Mammary epithelial cell (primary cell): ENCODE measurements at places on chromosomes 16 and 17.

GRCh38 chr17:57877803-57878377 is 28.0 kb upstream of the MRPS23 start:
- no peak for DNase-seq

GRCh38 chr16:23406546-23407240 is 46.3 kb downstream of the COG7 start:
- no peak for DNase-seq

DNA sequence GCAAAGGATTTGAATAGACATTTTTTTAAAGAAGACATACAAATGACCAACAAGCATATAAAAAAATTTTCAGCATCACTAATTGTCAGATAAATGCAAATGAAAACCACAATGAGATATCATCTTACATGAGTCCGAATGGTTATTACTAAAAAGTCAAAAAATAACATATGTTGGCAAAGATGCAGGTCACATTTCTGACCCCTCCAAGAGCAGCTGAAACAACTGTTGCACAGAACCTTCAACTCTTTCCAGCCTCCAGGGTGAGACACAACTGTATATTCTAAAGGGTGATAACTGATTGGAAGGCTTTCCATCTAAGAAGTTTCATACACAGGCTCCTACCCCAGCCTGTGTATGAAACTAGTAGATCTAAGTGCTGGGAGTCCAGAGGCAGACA is 51.9 kb downstream of the SLFN5 start:
- no peak for DNase-seq

GRCh38 chr17:32136856-32137255 is 5.4 kb upstream of the RHOT1 start:
- DNase-seq, result no peak

DNA sequence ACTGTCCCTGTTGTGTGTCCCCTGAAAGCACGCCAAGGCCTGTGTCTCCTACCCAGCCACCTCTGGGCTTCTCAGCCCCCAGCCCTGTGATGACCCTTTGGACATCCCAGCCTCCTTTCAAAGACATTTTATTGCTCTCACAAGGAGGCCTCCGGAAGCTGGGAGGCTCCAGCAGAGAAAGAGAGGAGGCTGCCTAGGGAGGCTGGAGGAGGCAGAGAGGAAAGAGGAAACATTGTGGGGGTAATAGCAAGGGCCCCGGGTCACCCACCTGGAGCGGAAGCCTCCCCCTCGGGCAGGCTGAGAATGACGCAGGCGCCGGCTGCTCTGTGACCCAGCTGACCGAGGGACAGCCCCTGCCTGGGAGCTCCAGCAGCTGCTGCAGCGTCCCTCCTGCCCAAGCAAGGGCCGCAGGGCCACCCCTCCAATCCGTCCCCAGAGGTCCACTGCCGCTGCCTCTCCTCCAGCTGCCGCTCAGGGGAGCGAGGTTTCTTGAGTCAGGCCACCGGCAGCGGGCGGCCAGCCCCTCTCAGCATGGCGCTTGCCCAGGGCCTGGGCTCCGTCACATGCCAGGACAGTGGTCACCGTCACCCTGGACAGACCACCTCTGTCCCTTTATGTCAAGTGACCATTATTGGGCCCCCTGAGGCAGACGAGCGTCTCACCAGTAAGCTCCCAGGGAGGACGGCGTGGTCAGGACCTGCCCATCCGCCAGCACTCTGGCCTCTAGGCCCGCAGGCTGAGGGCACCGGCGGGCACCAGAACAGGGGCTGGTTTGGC is 29.3 kb downstream of the ACTG1 start:
- no peak for DNase-seq

DNA sequence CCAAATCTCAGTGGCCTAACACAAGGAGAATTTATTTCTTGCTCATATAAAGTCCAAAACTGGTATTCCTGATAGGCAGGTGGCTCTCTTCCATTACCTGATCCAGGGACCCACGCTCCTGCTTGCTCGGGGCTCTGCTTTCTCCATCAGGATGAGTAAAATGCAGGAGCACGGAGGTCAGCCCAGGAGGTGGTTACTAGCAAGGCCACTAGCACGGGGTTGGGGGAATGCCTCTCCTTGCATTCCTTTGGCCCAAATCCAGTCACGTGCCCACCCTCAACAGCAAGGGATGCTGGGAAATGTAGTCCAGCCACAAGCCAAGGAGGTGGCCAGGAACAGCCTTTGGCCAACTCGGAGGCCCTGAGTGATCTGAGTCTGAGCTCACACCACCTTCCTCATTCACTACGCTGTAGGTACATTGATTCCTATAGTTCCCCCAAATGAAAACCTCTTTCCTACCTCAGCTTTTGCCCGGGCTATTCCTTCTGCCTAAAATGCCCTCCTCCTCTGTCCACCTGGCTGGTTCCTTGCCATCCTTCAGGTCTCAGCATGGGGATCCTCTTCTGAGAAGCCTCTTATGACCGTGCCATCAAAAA is 38.3 kb upstream of the HAPSTR1 start:
- peak; percentile 44 for DNase-seq
